NT2/D1 (cell line): ENCODE measurements at places on chromosomes 11 and 22.

GRCh38 chr11:108852701-108853100, 187.8 kb downstream of the DDX10 start:
- no peak for DNase-seq

GRCh38 chr11:63012430-63012829, 3.2 kb downstream of the SLC22A8 start:
- no peak for DNase-seq

DNA sequence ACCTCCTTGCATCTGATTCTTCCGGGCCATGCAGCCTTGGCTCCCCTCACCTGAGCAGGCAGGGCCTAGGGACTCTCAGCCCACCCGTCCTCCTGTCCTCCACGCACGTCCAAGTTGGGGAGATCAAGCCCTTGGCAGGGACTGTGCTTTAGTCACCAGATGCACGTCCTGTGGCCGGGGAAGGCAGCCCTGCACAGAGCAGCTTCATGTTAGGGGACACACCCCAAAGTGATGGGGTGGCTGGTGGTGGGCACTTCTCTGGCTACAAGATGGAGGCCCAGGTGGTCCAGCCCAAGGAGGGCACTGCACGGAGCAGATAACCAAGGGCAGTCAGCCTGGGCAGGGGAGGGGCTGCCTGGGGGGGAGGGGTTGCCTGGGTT, 1.2 kb downstream of the MUC5B start:
- no peak for DNase-seq

- no peak for DNase-seq
Observed at GRCh38 chr11:121198491-121198890, 94.1 kb upstream of the SC5D start.

DNA sequence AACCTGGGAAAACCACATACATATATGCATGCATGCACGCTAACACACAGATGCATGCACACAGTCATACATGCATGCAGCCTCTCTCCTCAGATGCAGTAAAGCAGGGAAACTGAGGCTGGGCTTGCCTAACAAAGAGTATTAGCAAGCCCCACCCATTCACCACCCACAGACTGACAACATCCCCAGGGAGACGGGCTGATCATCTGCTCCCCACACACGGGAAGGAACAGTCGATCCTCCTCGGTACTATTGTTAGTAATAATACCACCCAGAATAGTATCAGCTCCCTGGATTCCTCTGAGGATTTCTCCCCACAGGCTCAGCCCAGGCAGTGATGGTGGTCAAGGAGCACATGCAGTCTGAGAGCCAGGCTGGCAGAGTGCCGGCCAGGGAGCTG, 41.2 kb downstream of the SLC22A12 start:
- no peak for DNase-seq

DNA sequence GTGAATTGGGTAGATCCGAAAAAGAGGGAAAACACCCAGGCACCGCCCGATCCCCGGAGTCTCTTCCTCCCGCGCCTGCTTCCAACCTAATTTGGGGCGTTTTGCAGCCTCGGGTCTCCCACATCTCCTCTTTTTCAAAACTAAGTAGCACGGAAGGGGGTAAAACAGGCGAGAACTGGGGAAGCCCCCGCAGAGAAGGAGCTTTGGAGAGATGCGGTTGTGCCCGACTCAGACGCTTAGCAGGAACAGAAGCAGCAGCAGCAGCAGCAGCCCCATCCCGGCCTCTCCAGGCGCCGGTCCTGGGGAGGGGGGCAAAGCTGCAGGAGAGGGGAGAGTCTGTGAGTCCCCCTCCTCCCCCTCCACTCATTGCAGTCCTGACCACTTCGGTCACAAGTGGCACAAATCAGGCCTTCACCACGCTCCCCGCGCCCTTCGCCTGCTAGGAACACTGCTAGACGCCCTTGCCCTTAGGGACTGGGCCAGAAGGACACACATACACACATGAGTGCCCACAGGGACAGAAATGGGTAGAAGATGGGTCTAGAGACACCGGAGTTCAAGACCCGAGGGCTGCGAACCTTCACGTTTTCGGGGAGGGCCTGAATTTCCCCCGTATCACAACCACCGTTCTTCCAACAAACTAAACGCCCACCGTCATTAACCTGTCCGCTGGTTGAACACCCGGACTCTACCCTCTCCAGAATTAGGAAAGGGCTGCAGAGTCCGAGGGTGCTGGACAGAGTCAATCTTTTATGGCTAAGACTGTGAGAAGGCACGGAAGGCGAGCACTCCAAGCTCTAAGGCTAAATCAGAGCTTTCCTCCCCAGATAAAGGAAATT, 98.3 kb upstream of the HSD17B12 start:
- DNase-seq, result no peak

DNA sequence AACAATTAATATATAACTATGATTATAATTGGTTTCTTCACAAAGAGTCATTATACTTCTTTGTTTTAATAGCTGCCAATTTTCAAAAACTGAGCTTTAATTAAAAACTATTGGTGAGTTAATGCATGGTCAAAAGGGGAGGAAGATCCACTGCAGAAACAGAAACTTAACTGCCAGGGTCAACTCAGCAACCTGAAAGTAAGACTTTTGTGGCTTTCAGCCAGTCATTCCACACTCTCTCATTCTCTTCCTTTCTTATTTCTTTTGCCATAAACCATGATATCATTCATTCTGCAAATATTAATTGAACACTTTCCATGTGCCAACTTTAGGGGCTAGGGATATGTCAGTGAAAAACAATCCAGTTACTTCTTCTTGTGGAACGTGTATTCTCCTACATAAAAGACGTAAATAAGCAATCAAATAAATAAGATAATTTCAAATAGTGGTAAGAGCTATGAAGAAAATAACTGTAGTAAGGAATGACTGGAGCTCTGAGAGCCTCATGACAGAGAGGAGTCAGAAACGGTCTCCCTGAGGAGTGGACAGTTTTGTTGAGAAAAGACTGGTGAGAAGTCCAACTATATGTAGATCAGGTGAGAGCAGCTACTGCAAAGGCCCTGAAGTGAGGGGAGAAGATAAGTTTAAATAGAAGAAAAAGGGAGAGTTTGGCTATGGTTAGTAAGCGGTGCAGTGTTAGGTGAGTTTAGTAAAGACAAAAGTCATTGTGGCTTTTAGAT, 130.5 kb downstream of the GRIA4 start:
- no peak for DNase-seq

GRCh38 chr11:69839516-69839915, 20.3 kb upstream of the FGF3 start:
- no peak for DNase-seq

DNA sequence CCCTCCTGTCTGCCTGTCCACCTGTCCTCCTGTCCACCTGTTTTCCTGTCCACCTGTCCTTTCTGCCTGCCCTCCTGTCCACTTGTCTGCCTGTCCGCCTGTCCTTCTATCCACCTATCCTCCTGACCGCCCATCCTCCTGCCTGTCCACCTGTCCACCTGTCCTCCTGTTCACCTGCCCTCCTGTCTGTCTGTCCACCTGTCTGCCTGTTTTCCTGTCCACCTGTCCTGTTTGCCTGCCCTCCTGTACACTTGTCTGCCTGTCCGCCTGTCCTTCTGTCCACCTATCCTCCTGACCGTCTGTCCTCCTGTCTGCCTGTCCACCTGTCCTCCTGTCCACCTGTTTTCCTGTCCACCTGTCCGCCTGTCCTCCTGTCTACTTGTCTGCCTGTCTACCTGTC, 682.8 kb downstream of the TBC1D22A start:
- DNase-seq, result no peak

DNA sequence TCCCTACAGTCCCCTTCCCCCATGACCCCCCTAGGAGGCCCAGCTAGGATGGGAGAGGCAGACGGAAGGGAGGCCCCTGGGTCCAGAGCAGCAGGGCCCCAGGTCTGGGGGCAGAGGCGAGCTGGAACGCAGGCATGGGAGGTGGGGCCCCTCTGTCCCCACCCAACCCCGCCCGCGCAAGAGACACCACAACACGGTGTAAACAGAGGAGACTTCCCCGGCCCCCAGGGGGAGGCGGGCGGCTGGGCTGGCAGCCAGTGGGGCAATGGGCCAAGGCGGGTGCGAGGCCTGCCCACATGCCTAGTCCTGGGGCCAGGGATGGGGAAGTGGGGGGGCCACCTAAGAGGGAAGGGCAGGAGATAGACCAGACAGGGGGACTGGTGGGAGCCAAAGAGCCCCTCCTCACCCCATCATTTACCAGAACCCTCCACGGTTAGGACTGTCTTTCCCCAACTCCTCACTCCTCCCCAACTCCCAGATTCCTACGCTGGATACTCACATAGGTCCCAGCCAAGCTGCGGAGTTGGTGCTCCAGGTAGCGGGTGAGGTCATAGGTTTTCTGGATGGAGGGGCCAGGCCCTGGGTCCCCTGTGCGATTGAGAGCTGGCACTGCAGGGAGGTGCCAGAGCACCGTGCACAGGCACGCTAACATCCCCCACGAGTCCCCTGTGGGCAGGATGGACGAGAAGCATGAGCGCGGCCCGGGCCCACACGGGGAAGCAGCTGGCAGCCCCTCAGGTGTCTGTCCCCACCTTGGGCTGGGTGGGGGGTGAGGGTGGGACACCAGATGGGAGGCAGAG, 6.2 kb downstream of the CLCF1 start:
- no peak for DNase-seq

DNA sequence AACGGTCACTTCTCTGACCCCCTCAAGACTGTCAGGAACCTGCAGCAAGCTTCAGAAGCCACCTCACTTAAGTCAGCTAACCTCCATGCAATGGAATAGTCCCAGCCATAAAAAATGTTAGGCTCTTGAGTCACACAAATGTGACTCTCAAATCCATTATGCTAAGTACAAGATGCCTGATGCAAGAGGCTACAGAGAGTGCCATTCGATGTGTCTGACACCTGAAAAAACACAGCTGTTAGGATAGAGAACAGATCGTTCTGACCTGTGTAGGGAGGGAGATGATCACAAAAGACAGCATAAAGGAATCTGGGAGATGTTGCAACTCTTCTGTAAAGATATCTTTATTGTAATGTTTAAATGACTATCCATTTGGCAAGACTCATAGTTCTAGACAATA, 712.4 kb downstream of the TBC1D22A start:
- DNase-seq, result no peak
